HFFc6 (cell line): ENCODE measurements at places on chromosomes 2 and 18.

- no peak for DNase-seq
Measured at GRCh38 chr18:63070767-63071502, 248.6 kb downstream of the BCL2 start.

DNA sequence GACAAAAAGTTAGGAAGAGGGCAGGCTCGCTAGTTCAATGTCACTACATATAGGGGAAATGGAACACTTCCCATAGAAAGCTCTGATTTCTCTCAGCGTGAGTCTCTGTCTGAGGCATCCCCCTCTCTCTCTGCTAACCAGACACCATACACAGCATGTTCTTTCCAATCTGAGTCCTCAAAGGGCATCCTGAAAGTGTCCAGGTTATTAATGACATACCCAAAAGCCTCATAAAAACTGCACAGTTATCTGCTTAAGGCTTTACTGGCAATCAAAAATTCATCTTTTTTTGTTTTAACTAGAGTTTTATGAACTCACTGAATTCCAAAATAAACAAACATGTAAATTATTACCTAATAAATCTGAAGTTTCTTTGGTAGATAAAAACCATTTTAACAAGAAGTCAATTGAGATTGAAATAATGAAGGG, 137.4 kb downstream of the AFF3 start:
- DNase-seq = no peak

GRCh38 chr2:158202161-158202815, 100.6 kb downstream of the UPP2 start:
- no peak for DNase-seq

DNA sequence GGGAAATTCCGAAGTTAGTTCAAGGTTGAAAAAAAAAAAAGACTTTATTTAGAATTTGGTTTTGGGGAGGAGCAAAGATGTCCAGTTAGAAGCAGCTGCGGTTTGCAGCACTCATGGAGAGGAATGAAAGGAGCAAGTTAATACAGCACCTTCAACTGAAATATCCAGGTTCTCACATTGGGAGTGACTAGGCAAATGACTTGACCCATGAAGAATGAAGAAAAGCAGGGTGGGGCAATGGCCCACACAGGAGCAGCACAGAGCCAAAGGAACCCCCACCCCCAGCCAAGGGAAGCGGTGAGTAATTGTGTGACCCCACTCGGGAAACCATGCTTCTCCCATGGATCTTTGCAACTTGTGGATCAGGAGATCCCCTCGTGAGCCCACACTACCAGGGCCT, 32.8 kb downstream of the ZNF892 start:
- no peak for DNase-seq

- DNase-seq = peak; percentile 77
Measured at GRCh38 chr18:24014986-24015638, 558 bp downstream of the TTC39C start.

DNA sequence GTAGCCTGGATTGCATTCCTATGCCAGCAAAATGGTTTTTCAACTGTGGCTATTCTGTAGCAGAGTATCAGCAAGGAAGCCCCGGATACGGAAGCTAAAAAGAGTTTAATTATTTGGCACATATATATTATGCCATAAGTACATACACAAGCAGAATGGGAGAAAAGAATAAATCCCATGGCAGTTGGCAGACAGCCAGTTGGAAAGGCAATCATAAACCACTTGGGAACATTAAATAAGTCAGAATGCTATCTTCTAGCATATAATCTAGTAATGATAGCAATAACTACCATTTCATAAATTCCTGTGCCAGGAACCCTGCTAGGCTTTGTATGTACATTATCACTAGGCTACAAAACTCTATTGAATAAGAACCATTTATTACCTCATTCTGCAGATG, 26.0 kb downstream of the GALNT5 start:
- no peak for DNase-seq

- DNase-seq = no peak
Measured at GRCh38 chr18:23450022-23450421, 3.1 kb upstream of the RIOK3 start.

- peak; percentile 38 for DNase-seq
Measured at GRCh38 chr18:47893939-47894699, 36.3 kb downstream of the SMAD2 start.

GRCh38 chr2:98470851-98471255, 26.2 kb downstream of the INPP4A start:
- no peak for DNase-seq

- DNase-seq = no peak
Measured at GRCh38 chr2:113098041-113098440, 29.4 kb upstream of the IL1RN start.
